Prostate gland (tissue), 2 donors: ENCODE measurements at places on chromosomes 7 and 10. TPM values are rescaled to one million over a fixed set of nuclear protein-coding genes. Genes with fewer than 3 reads are reported as not detected.

The PKD1L1 gene
- total RNA-seq, result 40.9 TPM

The UROS gene
- 49.0 TPM for total RNA-seq

The PAX2 gene
- total RNA-seq, result 0.91 TPM

The ZNF282 gene
- 30.0 TPM for total RNA-seq

The SPDYE6 gene
- not detected for total RNA-seq

The FAM25A gene
- total RNA-seq, result not detected

The PAX4 gene
- total RNA-seq, result not detected

The IKZF5 gene
- total RNA-seq, result 15.8 TPM

The CYP3A7 gene
- total RNA-seq, result not detected

The NPTX2 gene
- 144 TPM for total RNA-seq

The ASAH2 gene
- total RNA-seq, result 1.9 TPM

The CDH23 gene
- 3.9 TPM for total RNA-seq

The PNLIP gene
- total RNA-seq, result not detected

The ABCB4 gene
- total RNA-seq, result 1.1 TPM

The TAF5 gene
- 16.0 TPM for total RNA-seq

The NSUN6 gene
- 17.1 TPM for total RNA-seq

The ZNF680 gene
- total RNA-seq, result 48.2 TPM

The GIMAP2 gene
- total RNA-seq, result 6.6 TPM

The GJC3 gene
- 3.2 TPM for total RNA-seq

The HTR5A gene
- total RNA-seq, result not detected

The FAM24B gene
- total RNA-seq, result 5.7 TPM

The FAM25G gene
- not detected for total RNA-seq

The PIK3CG gene
- 0.87 TPM for total RNA-seq

The DNAJC30 gene
- total RNA-seq, result 16.8 TPM

The LRMDA gene
- 9.6 TPM for total RNA-seq
